ENCODE measurements at places on chromosomes 2 and 18.

GRCh38 chr2:127044977-127045661, 61.8 kb downstream of the BIN1 start:
- no peak for DNase-seq

DNA sequence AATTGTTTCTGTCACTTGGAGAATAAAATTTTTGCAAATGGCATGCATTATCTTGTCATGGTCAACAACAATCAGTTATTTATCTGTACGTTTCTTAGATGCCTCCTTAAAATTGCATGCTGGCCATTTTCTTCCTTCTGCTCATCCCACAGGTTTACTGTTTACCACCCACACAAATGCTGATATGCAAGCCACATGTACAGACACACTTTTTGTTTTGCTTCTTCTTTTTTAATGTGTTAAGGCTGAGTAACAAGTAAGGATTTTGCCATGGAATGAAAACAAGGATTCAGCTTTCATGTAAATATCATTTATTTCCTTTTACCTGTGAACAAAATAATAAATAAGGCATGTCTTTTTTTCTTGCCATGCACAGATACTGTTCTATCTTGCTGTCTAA, 1077.1 kb upstream of the ZEB2 start:
- DNase-seq, result no peak

- DNase-seq, result no peak
Observed at GRCh38 chr18:72376256-72376655, 167.9 kb downstream of the CBLN2 start.

- no peak for DNase-seq
Observed at GRCh38 chr2:136448432-136448831, 316.9 kb upstream of the THSD7B start.

DNA sequence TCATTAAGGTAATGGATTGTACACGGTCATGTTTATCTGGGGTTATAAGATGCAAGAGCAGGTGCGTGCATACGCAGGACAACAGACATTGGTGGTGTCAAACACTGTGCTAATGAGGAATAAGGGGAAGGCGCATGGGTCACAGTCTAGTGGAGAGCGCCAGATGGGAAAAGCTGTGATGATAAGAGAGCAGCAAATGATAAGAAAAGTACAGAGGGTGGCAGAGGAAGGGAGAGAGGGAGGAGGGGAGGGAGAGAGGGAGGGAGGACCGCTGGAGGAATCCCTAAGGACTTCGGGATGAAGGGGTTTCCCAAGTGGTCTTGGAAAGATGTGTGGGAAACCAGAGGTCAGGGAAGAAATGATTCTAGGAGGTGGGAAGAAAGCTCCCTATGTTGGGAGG, 2.9 kb downstream of the TNFRSF11A start:
- no peak for DNase-seq

GRCh38 chr18:6546229-6546628, 131.5 kb upstream of the L3MBTL4 start:
- no peak for DNase-seq

GRCh38 chr2:58895857-58896256, 654.7 kb upstream of the FANCL start:
- no peak for DNase-seq

DNA sequence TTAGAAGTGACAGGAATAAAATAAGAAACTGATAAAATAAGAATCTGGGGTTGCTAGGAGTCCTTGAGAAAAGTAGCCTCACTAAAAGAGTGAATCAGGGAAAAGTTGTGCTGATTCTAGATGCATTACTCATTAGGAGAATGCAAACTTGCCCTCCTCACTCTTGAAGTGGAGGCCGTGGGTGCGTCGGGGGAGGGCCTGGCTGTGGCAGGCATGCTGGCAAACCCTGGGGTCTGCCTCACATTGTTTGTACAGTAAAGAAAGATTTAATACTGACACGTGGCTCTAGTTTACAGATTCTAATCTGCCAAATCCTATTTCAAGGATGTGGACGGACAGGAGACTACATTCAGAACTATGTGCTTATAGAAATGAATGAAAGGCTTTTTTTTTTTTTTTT, 41.9 kb downstream of the TANC1 start:
- peak; percentile 62 for DNase-seq

DNA sequence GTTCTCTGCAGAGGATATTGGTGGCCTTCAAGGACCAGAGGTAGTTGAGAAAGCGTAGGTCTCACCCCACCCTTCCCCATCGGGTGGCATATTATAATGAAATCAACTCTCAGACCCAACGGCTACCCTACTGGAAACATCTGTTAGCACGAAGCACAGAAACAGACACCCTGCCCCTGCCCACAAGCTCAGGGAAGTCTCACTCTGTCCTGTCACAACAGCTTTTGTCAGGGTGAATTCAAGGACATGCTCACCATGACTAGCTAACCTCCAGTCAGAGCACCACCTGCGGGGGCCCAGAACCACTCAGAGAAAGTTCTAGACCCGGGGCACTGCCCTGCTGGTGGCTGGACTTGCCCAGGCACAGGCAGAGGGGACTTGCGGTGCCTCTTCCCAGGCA, 3.5 kb upstream of the B3GNT7 start:
- no peak for DNase-seq

DNA sequence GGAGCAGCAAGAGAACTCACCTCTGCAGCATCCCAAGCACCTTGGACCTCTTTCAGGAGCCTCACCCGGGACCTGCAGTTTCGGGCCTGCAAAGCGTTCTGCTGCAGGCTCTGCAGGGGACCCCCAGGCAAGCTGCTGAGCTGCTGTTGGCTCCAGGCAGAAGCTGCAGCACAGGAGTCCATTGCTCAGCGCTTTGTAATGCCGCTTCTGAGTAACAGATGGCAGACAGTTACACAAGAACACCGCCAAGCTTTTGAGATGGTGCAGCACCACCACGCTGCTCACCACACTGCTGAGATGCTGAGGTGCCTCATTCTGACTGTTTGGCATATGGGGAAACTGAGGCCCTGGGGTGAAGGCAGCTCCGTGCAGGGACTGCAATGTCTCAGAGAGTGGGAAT, 1.9 kb upstream of the GALNT14 start:
- no peak for DNase-seq

- DNase-seq, result no peak
Observed at GRCh38 chr2:177548636-177549035, 156.1 kb downstream of the AGPS start.

GRCh38 chr2:202418027-202418426, 41.9 kb downstream of the BMPR2 start:
- DNase-seq, result no peak

DNA sequence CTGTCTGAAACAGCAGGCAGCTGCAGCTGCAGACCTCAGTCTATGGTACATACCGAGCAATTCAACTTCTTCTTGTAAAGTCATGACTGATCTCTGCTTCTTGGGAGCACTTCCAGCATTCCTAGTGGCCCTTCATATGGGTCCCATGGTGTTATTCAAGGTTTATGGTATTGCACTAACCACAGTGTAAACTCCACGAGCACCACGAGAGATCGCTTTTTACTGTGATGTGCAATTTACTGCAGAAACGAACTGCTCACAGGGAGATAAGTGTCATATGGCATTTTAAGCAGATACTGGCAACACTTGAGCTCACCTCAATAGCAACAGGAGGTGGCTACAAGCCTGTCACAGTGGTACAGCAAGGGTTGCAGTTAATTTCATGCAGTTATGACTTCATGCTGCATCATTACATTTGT, 38.6 kb upstream of the SH3BP4 start:
- no peak for DNase-seq

Measured in HTR-8/SVneo (cell line).